ENCODE measurements at places on chromosomes 4 and X.

- DNase-seq = no peak
Observed at GRCh38 chr4:95450294-95450693, 98.5 kb downstream of the UNC5C start.

GRCh38 chr4:119854364-119854763, 212.3 kb downstream of the MAD2L1 start:
- DNase-seq = no peak

GRCh38 chr4:2623442-2623841, 87.0 kb downstream of the FAM193A start:
- DNase-seq = no peak

- DNase-seq = peak; percentile 26
Observed at GRCh38 chr4:123325241-123325681, 71.3 kb upstream of the SPRY1 start.

GRCh38 chr4:176043838-176044588, 21.6 kb upstream of the WDR17 start:
- DNase-seq = no peak

- DNase-seq = no peak
Observed at GRCh38 chr4:7581477-7581876, 146.7 kb upstream of the PSAPL1 start.

DNA sequence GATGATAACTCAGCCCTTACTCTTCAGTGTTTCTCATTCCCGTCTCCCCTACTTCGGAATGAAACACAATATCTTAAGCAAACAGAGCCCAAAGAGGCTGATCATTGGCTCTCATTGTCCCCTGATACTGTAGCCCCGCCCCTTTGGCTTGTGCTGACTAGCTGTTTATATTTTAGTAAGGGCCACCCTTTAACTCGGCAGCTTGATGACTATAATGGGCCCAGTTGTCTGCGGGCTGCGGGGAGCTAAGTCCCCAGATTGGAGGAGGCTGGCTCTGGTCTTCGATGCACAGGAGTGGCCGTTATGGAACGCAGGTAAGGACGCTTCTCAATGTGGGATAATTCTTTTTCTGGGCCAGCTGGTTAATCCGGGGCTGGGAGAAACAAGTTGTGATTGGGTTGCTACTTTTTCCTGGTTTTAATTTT, at the start of gene TRIM2:
TRIM2 (plus strand) TSS at position 197 of the 425 bp plus-strand sequence; CDS start at position 285, 88 bp downstream.
- DNase-seq = no peak

DNA sequence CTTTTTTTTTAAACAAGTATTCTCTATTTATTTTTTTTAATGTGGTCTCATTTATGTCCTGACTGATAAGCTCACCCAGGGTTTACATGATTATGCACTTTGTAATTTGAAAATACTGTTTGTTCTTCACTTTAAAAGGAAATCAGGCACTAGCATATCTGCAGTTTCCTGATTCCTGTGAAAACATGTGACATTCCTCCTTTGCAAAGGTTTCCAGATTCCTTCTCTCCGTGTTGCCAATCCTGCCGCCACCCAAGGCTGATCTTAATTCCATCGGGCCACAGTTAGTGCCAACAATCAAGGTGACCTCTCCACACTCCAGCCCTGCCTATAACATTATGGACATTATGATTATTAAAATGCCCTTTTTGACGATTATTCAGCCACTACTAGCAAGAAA, 225.4 kb downstream of the PCDH7 start:
- DNase-seq = no peak

DNA sequence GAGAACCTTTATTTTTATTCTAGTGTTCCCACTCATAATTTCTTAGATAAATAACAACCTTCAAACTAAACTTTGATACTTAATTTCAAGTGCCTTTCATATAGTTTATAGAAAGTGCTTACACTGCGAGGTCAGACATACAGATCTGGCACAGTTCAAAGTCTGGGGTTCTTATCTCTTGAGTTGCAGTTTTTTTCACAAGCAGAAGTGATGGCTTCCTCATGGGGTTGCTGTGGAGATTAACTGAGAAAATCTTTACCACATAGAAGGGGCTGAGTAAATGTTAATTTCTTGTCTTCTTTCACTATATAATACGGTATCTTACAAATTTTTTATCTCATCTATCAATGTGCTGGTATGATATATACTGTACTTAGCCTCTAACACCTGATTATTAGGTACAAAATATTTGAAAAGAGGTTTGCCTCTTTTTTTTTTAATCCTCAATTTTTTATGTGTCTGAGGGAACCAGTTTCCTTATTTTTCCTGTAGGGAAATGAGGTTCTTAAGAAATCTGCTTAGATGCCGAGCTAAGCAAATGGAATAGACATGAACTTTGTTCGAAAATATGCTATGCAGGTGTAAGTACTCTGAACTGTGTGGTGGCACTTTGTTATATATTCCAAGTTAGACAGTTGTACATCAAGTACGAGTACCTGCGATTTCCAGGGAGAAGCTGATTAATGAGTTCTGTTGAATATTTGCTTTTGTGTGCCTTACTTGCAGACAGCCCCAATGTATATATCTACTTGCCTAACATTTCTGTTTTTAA, 3.3 kb downstream of the ING2 start:
- no peak for DNase-seq

DNA sequence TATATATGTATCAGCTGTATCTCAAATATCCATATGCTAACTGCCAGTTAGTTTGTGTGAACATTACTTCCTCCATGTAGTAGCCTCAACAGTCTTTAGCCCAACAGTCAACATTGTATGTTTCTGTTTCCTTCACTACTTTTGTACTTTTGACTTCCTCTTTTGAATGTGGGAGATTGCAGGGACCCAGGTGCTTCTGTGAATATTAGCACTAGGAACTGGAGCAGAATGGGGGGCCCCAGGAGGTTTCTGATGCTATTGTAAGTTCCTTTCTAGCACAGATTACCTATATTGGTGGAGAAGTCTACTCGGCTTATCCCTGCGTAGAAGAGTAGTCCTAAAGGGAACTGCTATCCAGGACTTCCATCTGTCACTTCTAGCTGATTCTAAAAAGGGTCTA, 2.3 kb downstream of the PLAC8 start:
- peak; percentile 81 for DNase-seq

DNA sequence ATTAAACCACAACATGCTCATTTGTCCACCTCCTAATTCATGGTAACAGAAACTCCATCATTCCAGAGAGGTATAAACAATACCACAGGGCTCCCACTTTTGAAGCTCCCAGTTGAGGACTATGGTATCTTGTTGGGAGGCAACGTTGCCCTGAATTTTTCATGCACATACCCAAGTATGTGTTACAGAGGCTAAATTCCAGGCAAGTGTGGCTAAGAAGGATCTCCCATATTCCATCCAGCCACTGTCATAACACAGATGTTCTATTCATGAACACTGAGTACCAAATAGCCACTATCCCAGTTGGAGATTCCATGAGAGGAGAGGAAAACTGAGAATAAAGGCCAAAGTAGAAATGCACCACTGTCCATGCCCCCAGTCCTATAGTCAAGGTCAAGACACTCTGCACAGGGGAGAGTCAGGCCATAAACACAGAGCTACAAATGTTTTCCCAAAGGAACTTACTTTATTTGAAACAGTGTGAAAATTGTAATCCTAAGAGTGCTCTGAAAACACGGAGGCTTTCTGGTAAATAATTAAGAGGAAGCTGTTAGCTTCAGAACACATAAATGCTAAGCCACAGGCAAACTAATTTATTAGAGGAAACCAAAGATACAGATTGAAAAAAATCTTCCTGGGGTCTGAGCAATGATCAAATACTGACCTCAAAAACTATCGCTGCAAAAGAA, 42.4 kb upstream of the TMPRSS11B start:
- no peak for DNase-seq

DNA sequence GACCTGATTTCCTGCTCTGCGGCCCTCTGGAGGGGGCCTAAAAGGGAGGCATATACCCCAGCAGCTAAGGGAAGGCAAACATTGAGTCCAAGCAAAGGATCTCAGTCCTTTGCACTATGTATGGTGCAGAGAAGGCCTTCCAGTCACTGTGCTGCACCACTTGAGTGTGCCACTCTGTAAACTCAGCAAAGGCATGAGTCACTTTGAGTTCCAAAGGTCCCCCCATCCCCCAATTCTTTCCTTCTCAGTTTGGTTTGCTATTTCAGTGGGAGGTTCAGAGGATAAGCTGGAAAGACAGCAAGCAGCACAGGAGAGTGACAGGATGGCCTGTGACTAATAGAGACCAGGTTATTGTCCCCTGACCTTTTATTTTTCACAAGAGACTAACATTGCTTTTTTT, 131.3 kb downstream of the FHDC1 start:
- no peak for DNase-seq

Data from HL-60 (cell line).